T-cell (primary cell): ENCODE measurements at places on chromosomes 16 and 17. TPM values are rescaled to one million over a fixed set of nuclear protein-coding genes. Genes with fewer than 3 reads are reported as not detected.

DNA sequence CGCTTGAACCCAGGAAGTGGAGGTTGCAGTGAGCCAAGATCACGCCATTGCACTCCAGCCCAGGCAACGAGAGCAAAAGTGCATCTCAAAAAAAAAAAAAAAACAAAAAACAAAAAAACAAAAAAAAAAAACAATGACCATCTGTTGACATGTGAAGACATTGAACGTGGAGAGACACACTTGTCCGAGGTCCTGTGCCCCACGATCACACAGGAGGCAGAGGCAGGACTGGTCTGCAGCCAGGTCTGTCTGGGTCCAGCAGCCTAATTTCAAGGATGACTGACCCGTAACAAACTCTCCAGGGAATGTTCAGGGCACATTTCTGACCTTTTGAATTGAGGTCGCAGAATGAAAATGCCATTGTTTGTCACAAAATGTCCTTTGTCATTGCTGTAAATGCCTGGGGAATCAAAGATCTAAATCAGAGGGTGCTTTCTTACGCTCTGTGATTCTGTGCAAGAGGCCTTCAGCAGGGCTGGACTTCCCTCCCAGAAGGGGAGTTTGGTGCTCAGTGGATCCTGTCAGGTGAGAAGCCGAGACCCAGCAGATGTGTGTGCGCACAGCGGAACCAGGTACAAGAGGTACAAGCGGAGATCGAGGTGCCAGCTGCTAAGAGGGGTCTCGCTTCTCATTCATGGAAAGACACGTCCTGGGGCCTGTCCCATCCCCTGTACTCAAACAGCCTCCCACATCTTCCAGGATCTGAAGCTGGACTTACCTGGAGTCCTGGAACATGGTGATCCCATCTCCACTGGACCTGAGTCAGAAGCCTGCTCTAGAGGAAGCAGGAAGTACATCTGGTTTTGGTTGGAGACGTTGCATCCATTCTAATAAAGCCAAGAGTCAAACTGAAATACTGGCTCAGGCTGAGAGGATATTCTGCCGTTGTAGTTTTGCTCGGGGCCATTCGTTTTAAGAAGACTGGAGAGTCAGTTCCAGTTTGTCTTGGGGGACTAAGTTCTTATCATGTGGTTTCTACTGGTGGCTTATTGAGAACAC is 95.8 kb downstream of the IRF8 start:
- DNase-seq, result no peak

- DNase-seq, result no peak
These were observed at the start of gene ARHGAP44 for GRCh38 chr17:12789481-12790248. Gene ARHGAP44 (plus strand): TSS chr17:12789498. CDS start chr17:12789839, 341 bp downstream.

- DNase-seq, result peak; percentile 23
These were observed 1.4 kb upstream of the TBC1D24 start for GRCh38 chr16:2473446-2473926.

- no peak for DNase-seq
These were observed 100.2 kb downstream of the SYCE1L start for GRCh38 chr16:77299395-77299794.

TNFRSF17 gene
- 0.82 TPM for total RNA-seq
